ENCODE measurements at places on chromosomes 13 and 19. TPM values are rescaled to one million over a fixed set of nuclear protein-coding genes. Genes with fewer than 3 reads are reported as not detected.

The TMPRSS9 gene
- polyA plus RNA-seq: not detected

The NKG7 gene
- 2.0 TPM for polyA plus RNA-seq

The HMG20B gene
- 65.2 TPM for polyA plus RNA-seq

The KLHL1 gene
- not detected for polyA plus RNA-seq

The CEBPA gene
- polyA plus RNA-seq: 4.4 TPM

The RHPN2 gene
- polyA plus RNA-seq: 0.68 TPM

The FCHO1 gene
- 0.61 TPM for polyA plus RNA-seq

The POSTN gene
- polyA plus RNA-seq: 57.3 TPM

The NBEA gene
- 4.3 TPM for polyA plus RNA-seq

The IGFL2 gene
- polyA plus RNA-seq: not detected

The ZNF541 gene
- 0.88 TPM for polyA plus RNA-seq

The TYROBP gene
- polyA plus RNA-seq: 60.9 TPM

The ZNF763 gene
- polyA plus RNA-seq: 11.0 TPM

The KIR2DL3 gene
- 0.03 TPM for polyA plus RNA-seq

The SUGP1 gene
- polyA plus RNA-seq: 30.1 TPM

The ZNF610 gene
- polyA plus RNA-seq: 1.1 TPM

The PLPP2 gene
- 0.91 TPM for polyA plus RNA-seq

The RNF225 gene
- polyA plus RNA-seq: not detected

The CBY2 gene
- not detected for polyA plus RNA-seq

The FGF22 gene
- 0.44 TPM for polyA plus RNA-seq

The PLK5 gene
- not detected for polyA plus RNA-seq

The TJP3 gene
- polyA plus RNA-seq: not detected

The JSRP1 gene
- not detected for polyA plus RNA-seq

The ZNF724 gene
- 0.10 TPM for polyA plus RNA-seq

The SARS2 gene
- polyA plus RNA-seq: 10.4 TPM

The PTH2 gene
- not detected for polyA plus RNA-seq

The ZNF567 gene
- 2.1 TPM for polyA plus RNA-seq

The COMP gene
- 0.29 TPM for polyA plus RNA-seq

The CATSPERD gene
- not detected for polyA plus RNA-seq

The TGFBR3L gene
- 1.9 TPM for polyA plus RNA-seq

The ZAR1L gene
- not detected for polyA plus RNA-seq

The C13orf46 gene
- polyA plus RNA-seq: 0.09 TPM

The ZFP14 gene
- 2.2 TPM for polyA plus RNA-seq

The ZNF486 gene
- polyA plus RNA-seq: 1.2 TPM

The GSX1 gene
- not detected for polyA plus RNA-seq

The HIPK4 gene
- polyA plus RNA-seq: 0.09 TPM

The TNFAIP8L1 gene
- 5.0 TPM for polyA plus RNA-seq

The KIR2DL1 gene
- 0.04 TPM for polyA plus RNA-seq

Data from heart right ventricle (tissue), 16 donors.